ENCODE measurements at places on chromosomes 16 and 17.

DNA sequence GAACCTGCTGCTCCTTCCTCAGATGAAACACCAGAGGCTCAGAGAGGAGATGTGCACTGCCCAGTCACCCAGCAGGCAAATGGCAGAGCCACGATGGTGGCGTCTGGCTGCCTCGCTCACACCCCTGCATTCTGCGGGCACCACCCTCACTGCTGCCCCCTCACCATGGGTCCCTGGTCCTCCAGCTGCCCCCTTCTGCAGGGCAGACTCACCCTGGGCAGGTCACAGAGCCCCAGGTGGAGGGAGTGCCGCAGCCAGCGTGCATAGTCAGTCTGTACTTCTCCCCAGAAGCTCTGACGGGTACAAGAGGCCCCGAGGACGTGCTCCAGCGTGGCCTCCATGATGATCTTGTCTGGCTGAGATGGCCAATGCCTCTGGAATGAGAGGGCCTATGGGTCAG lies 52.9 kb downstream of the RMI2 start:
- DNase-seq = no peak

- DNase-seq = no peak
Measured at GRCh38 chr16:66598111-66598510, 6.4 kb upstream of the CMTM3 start.

DNA sequence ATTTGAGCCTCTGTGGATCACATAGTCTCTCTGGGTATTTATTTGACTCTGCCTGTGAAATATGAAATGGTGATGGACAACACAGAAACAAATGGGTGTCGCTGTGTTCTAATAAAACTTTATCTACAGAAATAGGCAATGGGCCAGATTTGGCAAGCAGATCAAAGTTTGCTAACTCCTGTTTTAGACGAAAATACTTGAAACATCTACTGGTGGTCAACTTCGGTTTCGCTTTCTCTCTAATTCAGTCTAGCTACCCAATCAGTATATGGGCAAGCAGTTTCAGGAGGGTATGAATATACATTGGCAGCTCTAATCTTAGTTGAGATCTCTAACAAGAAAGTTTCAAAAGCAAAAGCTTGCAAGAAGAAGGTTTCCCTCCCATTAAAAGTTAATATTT lies 60.1 kb upstream of the DYNLRB2 start:
- no peak for DNase-seq

GRCh38 chr17:4743216-4743615 lies 3.5 kb upstream of the CXCL16 start:
- DNase-seq = no peak

DNA sequence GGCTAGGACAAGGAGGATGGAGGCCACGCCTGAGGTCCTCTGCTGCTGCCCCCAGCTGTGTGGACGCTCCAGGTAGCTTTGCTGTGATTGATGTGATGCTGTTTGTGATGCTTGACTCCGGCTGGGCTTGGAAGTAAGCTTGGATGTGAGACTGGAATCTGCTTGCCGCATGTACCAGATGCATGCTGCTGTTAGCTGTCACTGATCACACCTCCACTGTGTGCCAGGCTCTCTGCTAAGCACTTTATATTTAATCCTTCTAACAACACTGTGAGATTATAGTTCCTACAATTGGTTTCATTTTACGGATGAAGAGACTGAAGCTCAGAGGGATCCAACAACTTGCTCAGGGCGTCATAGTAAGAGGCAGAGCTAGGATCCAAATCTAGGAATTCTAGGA lies 23.5 kb downstream of the SNX29 start:
- no peak for DNase-seq

GRCh38 chr17:73342050-73342522 lies 30.3 kb upstream of the CDC42EP4 start:
- DNase-seq = no peak

DNA sequence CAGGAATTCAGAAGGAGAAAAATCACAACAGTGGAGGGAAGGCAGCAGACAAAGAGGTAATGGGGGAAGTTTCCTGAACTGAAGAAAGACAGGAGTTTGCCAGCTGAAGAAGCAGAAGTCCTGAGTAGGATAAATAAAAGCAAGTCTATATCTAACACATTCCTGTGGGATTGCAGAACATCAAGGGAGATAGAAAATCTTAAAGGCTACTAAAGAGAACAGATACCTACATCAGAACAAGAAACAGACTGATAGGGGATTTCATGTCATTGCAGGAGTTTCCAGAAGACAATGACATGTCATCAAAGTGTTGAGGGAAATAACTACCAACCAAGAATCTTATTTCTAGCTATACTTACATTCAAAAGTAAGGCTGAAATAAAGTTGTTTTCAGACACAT lies 21.3 kb upstream of the CRYBA1 start:
- no peak for DNase-seq

- no peak for DNase-seq
Measured at GRCh38 chr16:21224800-21225199, 8.7 kb upstream of the ANKS4B start.

DNA sequence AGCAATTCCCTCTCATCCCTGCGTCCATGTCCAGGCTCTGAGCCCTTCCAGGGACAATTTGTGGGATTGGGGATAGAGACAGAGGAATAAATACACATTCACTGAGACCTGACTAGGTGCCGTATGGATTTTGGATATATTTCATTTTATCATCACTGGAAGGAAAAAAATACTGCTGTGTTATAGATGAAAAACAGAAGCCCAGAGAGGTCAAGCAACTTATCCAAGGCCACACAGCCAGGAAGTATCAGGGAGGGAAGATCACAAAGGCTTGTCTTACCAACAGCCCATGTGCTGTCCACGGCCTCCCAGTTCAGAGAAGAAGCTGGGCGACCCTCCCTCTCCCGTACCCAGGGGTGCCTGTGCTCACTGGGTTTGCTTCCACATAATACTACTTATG lies 6.1 kb upstream of the HAP1 start:
- no peak for DNase-seq

GRCh38 chr17:20092261-20092867 lies 83.2 kb downstream of the SPECC1 start:
- peak; percentile 16 for DNase-seq

DNA sequence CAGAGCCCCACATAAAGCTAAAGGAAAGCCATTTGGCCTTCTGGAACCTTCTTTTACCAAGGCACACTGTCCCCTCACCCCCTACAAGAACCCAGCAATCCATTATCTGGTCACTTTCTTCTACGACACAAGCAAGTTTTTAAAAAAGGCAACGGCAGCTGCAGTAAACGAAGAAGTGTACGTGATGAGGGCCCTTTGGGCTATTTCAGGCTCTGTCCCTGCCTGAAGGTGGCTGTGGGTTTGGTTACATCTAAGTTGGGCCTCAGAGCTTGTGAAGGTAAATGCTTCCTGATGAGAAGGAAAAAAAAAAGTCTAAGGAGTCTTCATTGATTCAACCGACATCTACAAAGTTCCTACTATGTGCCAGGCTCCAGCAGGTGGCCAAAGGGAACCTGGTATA lies 35.4 kb downstream of the XYLT1 start:
- DNase-seq = no peak

DNA sequence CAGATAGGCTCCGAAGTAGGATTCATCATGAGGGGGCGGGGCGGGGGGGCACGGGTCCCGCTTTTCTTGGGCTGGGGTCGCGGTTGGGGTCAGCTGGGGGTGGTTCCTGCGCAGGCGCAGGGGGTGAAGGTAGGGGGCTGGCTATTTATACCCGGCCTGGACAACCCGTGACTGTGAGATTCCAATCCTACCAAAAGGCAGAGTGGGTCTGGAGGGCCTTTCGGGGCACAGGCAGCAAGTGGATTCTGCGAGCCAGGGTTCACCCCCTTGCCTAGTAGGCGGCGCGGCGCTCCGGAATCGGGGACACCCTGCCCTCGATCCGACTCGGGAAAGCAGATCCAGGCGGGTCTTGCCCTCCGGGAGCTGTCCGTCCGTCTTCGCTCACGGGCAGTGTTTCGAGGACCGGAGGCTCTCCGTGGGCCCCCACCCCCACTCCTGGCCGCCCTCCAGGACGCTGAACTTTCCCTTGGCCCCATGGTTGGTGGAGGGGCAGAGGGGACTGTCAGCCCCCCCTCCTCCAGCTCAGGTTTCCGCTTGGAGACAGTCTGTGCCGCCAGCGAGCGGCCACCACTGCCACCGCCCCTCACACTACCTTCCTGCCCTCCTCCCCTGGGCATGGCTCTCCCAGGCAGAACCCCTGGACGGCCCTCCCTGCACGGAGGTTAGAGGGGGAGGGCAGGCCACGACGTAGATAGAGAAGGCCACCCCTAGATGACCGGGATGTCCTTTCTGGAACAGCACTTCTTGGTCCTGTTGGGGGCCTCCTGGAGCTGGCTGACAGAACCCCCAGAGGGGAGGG lies 634 bp downstream of the SLC2A4 start:
- no peak for DNase-seq

DNA sequence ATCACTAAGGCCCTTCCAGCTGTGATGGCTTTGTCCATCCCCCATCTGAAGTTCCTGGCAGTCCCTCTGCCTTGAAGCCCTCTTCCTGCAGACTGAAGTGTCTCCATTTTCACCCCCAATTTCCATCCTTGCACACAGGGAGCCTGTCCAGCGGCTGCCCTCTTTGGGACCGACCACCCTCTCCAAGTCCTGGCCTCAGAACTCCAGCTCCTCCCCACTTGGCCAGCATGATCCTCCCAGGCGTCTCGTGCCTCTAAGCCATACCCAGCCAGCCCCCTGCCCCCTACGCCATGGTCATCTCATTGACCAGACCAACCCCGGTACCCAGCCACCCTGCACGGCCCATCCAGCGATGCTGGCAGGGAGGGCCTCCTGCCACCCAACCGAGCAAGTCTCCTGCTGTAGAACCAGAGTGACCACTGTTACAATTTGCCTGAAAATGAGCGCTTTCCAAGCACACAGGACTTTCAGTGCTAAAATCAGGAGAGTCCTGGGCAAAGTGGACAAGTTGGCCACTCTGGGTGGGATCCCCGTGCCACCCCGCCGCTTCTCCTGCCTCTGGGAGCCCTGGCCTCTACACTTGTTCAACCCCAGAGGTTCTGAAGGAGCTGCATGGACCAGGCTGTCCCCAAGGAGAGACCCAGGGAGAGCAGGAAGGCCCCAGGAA lies 362.0 kb downstream of the SEC14L1 start:
- DNase-seq = no peak

DNA sequence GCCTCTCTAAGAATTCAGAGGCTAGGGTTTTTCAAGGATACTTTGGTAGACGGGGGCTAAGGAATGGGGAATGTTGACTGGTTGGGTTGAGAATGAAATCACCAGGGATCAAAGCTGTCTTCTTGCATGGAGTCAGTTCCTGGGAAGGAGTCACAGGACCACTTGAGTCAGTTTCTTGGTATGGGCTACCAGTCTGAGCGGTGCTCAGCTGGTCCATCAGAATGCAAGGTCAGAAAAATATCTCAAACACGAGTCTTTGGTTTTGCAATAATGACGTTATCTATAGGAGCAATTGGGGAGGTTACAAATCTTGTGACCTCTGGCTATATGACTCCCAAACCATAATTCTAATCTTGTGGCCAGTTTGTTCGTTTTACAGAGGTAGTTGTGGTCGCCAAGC lies 18.4 kb downstream of the CHD9NB start:
- DNase-seq = no peak
